A549 treated with CpdA at 1 μM for 4 hours (cell line): ENCODE measurements at places on chromosomes 3 and 15. TPM values are rescaled to one million over a fixed set of nuclear protein-coding genes. Genes with fewer than 3 reads are reported as not detected.

The LRTM1 gene
- total RNA-seq: not detected in 5 replicates

The AP3B2 gene
- 0.31 to 0.90 TPM (median 0.42 TPM) in 5 replicates for total RNA-seq

The RPS17 gene
- 3,902 to 4,189 TPM (median 4,043 TPM) in 5 replicates for total RNA-seq

The C3orf20 gene
- total RNA-seq: not detected in 5 replicates

The CPN2 gene
- not detected in 5 replicates for total RNA-seq

The SSUH2 gene
- total RNA-seq: 0.57 to 1.2 TPM (median 0.75 TPM) in 5 replicates

The AADACL2 gene
- not detected in 5 replicates for total RNA-seq

The DYNLT2B gene
- total RNA-seq: 23.0 to 26.1 TPM (median 23.6 TPM) in 5 replicates

The ACY1 gene
- 20.8 to 30.2 TPM (median 28.3 TPM) in 5 replicates for total RNA-seq

The CORO2B gene
- 2.7 to 4.8 TPM (median 3.7 TPM) in 5 replicates for total RNA-seq

The SPTBN5 gene
- total RNA-seq: 0.09 to 0.29 TPM (median 0.23 TPM) in 5 replicates

The TUSC7 gene
- total RNA-seq: not detected in 5 replicates

The CD96 gene
- not detected in 5 replicates for total RNA-seq

The ACTC1 gene
- 0.22 to 0.63 TPM (median 0.37 TPM) in 5 replicates for total RNA-seq

The DAPK2 gene
- 2.4 to 4.3 TPM (median 3.6 TPM) in 5 replicates for total RNA-seq

The IL17RE gene
- 0.87 to 1.3 TPM (median 1.0 TPM) in 5 replicates for total RNA-seq

The CLEC3B gene
- total RNA-seq: 0.49 TPM in 1 of 5 replicates, not detected in the others

The EFCAB12 gene
- 0.47 to 0.87 TPM (median 0.60 TPM) in 5 replicates for total RNA-seq

The SLC25A20 gene
- total RNA-seq: 9.9 to 11.8 TPM (median 10.8 TPM) in 5 replicates

The CDHR4 gene
- 0.16 to 0.53 TPM (median 0.40 TPM) in 5 replicates for total RNA-seq

The GOLGA6A gene
- 0.07 to 0.14 TPM (median 0.11 TPM) in 4 of 5 replicates, not detected in the other for total RNA-seq

The PRR20G gene
- 0.05 to 0.21 TPM (median 0.13 TPM) in 4 of 5 replicates, not detected in the other for total RNA-seq

The LRRC49 gene
- 4.1 to 5.5 TPM (median 5.3 TPM) in 5 replicates for total RNA-seq

The SLC9C1 gene
- not detected in 5 replicates for total RNA-seq

The SH2D7 gene
- total RNA-seq: not detected in 5 replicates

The NEK11 gene
- 3.6 to 4.7 TPM (median 3.7 TPM) in 5 replicates for total RNA-seq

The FBXL2 gene
- 6.0 to 8.5 TPM (median 7.2 TPM) in 5 replicates for total RNA-seq

The GRM7 gene
- total RNA-seq: not detected in 5 replicates

The CHST13 gene
- total RNA-seq: 0.36 to 1.1 TPM (median 0.98 TPM) in 5 replicates

The NR2F2 gene
- 21.1 to 27.1 TPM (median 24.4 TPM) in 5 replicates for total RNA-seq

The SCAMP5 gene
- 13.8 to 15.2 TPM (median 14.6 TPM) in 5 replicates for total RNA-seq

The HYAL3 gene
- 7.8 to 10.6 TPM (median 9.1 TPM) in 5 replicates for total RNA-seq

The SMCO1 gene
- total RNA-seq: not detected in 5 replicates

The CMTM8 gene
- total RNA-seq: 6.2 to 10.7 TPM (median 9.7 TPM) in 5 replicates

The CALML4 gene
- 8.9 to 9.6 TPM (median 9.1 TPM) in 5 replicates for total RNA-seq

The LRRC2 gene
- not detected in 5 replicates for total RNA-seq

The RBP2 gene
- not detected in 5 replicates for total RNA-seq
